ENCODE measurements at places on chromosomes 5 and 9.

DNA sequence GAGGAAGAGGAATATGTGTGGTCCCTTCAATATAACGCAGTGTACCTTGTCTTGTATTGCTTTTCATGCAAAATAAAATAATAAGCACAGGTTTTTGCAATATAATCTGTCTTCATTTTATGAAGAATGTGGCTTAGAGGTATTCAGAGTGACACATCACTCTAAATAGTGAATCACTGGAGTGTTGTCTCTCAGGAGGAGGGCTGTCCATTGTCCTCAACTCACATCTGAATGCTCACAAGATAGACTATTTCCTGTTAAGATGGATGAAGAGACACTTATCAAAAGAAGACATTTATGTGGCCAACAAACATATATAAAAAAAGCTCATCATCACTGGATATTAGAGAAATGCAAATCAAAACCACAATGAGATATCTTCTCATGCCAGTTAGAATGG, 1147.5 kb upstream of the C9orf72 start:
- no peak for DNase-seq

- DNase-seq: no peak
Observed at GRCh38 chr5:16505904-16506303, 40.3 kb upstream of the ZNF622 start.

DNA sequence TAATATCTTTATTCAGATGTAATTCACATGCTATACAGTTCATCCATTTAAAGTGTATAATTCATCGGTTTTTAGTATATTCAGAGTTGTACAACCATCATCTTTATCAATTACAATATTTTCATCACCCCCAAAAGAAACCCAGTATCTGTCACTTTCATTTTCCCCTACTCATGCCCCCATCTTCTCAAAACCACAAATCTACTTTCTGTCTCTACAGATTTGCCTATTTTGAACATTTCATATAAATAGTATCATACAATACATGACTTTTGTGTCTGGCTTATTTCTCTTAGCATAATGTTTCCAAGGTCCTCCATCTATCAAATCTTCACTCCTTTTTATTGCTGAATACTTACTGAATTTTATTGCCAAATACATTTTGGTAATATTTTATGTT, 305.1 kb upstream of the SGCD start:
- DNase-seq: no peak

DNA sequence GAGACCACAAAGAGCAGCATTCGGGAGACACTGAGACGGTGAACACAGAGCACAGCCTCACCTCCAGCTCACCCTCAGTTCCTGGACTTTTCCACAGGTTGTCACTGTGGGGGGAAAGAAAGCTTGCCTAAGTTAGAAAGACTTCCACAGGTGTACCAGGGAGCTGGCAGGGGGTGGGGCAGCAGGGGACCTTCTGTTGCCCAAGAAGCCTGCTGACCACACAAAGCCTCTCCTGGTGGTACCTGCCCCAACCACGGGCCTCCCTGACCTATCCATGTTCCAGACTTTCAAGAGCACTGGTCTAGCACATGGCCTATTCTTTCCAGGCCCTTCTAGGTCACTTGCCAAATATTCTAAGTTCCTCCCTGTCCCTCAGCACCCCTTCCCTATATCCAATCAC, 550.8 kb downstream of the BNC2 start:
- DNase-seq: no peak

DNA sequence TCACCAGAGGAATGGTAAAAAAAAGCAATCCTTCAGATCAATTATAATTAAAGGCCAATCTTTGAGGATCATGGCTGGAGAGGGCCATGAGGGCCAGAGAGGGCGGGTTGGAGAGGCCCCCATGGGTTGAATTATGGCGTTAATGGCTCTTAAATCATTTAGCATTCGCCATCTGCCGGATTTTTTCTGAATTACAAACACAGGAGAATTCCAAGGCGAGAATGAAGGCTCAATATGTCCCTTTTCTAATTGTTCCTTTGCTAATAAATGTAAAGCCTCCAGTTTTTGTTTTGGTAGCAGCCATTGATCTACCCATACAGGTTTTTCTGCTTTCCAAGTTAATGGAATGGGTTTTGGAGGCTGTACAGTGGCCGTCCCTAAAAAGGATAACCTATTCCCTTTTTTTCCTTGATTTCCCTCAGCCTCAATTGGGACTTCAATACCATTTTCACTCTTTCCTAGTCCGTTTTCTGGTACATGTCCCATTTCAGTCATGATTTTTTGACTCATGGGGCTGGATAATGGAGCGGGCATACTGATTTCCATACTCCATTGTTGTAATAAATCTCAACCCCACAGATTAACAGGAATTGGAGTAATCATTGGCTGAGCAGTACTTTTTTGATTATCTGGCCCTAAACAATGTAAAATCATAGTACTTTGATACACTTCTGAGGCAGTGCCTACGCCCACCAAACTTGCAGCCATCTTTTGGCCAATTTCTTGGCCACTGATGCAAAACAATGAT, 6.7 kb upstream of the TMEM141 start:
- no peak for DNase-seq

DNA sequence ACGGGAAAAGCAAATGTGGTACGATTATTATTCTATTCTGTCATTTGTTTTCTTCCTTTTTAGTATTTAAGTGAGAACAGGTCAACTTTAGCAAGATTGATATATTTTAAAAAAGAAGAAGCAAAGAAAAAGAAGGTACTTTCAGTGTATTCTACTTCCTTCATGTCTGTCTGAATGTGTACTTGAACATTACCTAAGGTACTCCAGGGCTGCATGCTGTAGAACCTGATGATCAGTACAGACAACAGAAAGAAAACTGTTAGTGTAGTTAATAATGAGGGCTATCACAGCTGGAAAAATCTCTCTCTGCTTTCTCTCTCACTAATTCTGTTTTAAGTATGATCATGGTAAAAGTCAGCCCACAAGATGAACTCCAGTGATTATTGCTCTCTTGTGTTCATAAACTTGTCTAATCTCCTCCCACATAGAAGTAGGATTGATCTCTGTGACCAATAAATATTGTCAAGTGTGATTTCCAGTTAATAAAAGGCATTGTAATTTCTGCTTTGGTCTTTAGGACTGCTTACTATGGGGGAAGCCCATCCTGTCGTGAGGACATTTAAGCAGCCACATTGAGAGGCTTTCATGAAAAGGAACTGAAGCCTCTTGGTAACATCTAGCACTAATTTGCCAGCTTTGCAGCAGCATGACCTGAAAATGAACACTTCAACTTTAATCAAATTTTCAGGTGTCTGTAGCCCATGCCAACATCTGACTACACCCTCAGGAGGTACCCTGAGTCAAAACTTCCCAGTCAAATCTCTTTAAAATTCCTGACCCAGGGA, 864.0 kb upstream of the ACO1 start:
- no peak for DNase-seq

DNA sequence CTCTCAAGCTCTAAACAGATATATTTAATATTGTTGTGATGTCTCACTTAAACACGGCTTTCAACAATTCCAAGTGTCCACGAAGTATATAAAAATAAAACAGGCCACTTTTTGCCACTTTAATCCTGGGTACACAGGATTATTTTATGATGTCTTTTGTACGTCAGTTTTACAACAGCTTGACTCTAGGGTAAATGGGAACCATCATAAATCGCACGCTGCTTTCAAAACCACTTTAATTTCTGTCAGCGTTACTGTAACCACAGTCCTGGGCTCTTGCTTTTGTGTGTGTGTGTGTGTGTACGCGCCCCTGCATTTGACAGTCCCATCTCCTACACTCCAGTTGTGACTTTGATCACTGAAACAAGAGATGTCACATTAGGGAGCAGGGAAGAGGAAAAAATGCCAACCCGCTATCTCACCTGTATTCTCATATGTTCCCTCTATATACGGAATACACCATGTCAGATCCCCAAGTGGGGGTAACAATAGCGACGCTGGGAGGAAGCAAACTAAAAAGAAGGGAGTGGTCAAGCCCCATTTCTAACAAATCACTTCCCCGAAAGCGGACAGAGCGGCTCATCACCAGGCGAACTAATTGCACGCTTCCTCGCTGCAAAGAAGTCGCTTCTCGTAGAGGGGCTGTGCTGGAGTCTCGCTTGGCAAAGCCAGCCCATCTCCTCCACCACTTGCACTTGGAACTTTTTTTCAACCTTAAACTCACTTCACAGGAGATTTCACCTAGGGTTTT, 1.2 kb downstream of the BNC2 start:
- DNase-seq: no peak

GRCh38 chr9:38015266-38015665, 53.8 kb downstream of the SHB start:
- no peak for DNase-seq

- no peak for DNase-seq
Observed at GRCh38 chr9:126412905-126413304, 86.3 kb downstream of the MVB12B start.

- no peak for DNase-seq
Observed at GRCh38 chr9:34072868-34073590, 24.3 kb upstream of the UBAP2 start.

GRCh38 chr9:91119142-91119541, 242.6 kb downstream of the AUH start:
- no peak for DNase-seq

GRCh38 chr9:97136421-97136820, 97.5 kb upstream of the CTSV start:
- DNase-seq: no peak

DNA sequence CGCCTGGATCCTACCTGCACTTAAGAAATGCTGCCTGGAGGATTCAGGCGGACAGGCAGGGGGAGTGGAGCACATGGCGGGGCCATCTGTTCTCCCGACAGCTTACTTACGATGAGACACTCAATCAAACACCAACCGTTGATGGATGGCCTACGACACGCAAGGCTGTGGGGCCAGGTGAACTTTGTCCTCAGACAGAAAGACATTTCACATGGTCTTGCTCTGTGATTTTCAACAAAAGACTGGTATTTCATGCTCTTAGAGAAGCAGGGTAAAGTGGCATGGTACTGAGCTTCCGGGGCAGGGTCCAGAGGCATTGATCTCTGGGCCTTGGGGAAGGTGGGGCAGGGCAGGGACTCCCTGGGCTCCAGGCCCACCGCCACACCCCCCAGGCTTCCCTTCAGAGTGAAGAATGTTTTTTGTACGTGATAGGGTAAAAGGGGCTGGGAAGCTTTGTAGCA, 9.1 kb upstream of the OLFM1 start:
- DNase-seq: no peak

DNA sequence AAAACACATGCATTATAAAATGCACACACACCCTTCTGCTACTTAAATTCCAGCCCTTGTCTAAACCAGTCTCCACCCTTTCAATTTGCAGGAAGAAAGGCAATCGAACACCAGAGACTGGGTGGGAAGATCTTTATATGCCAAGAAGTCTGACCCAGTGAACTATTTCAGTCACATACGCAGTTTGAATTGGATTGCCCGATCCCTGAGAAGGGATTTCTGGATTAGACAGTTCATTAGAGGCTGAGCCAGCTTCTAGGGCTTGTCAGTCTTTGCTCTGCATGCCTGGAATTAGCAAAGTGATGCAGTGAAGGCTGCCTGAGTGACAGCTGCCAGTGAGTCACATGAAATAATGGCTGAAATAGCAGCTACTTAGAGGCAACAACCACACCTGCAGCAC, 159.9 kb downstream of the PPP2R2B start:
- DNase-seq: no peak

- DNase-seq: no peak
Observed at GRCh38 chr5:131615957-131616356, 19.1 kb downstream of the RAPGEF6 start.

DNA sequence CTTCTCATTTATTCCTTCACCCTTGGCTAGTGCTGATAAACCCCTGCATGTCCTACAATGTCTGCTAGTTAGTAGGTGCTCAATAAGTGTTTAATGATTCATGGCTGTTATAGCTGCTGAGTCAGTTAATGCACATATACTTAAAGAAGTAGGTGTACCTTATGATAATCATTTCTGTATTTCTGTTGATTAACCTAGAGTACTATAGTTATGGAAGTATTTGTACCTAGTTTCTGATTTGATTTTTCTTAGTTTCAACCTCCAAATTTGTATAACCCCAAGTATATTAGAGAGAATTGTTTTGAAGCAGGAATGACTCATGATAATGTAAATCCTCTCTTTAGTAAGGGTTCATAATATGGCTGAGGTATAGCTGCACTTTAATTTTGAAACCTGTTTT, 8.9 kb downstream of the SMAD5 start:
- no peak for DNase-seq

DNA sequence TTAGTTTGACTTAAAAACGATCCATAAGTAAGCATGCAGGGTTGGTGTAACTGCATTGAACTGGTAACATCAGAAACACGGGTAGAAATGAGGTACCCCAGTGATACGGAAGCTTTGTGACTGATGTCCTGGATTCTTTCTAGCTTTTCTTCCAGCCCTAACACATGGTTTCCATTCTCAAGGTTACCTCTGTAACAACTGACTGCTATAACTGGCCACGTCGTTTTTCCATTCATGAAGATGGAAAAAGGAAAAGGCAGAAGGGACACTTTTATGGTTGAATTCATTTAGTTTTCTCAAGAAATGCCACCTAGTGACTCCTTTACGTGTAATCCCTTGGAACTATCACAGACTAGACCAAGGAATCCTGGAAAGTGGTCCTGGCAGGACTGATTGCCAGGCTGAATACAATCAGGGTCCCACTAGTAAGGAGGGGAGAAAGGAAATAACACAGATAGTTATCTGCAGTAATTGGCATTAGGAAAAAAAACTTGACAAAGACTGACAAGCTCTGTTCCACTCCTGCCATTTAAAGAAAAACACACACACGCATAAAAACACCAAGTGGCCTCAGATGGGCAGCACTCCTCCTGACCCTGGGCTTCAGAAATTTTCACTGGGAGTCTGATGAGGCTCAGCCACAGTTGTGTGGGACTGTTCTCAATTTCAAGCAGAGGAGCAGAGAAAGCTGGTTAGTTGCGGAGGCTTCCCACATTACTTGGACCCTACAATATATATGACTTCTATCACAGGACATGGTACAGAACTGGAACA, 77.5 kb upstream of the ZNF169 start:
- DNase-seq: no peak

DNA sequence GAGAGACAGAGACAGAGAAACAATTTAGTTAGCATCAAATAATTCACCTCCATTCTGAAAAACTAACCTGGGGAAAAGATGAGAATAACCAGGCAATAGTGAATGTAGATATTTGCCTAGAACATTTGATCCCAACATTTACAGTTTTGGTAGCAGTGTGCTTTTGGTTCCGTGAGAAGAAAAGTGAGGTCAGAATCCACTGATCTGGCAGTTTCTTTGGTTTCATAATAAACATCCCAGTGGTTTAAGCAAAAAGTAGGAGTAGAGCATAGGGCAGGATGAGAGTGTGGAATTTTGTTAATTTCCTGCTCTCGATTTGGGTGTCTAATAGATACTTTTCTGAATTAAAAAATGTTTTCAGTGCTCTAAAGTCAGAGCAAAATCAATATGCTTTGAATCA, 887.0 kb downstream of the NR2F1-AS1 start:
- no peak for DNase-seq
